ENCODE measurements at places on chromosomes 16 and 17. TPM values are rescaled to one million over a fixed set of nuclear protein-coding genes. Genes with fewer than 3 reads are reported as not detected.

EVI2B gene
- polyA plus RNA-seq: 30.8 TPM

TNFRSF13B gene
- polyA plus RNA-seq: not detected

ZNF594 gene
- polyA plus RNA-seq: not detected

OR1A1 gene
- not detected for polyA plus RNA-seq

TRPV3 gene
- polyA plus RNA-seq: 3.1 TPM

ARRB2 gene
- 51.7 TPM for polyA plus RNA-seq

CCL4L2 gene
- 11.3 TPM for polyA plus RNA-seq

GAS7 gene
- 9.6 TPM for polyA plus RNA-seq

TNFSF13 gene
- 21.0 TPM for polyA plus RNA-seq

FAM20A gene
- 3.0 TPM for polyA plus RNA-seq

EVPLL gene
- polyA plus RNA-seq: 0.60 TPM

KRT34 gene
- polyA plus RNA-seq: not detected

PPY gene
- polyA plus RNA-seq: not detected

CDH5 gene
- polyA plus RNA-seq: 0.60 TPM

PMP22 gene
- polyA plus RNA-seq: 38.4 TPM

CFAP97D1 gene
- polyA plus RNA-seq: not detected

KRTAP4-7 gene
- polyA plus RNA-seq: not detected

FBXL16 gene
- not detected for polyA plus RNA-seq
